Activated naive CD8-positive, alpha-beta T cell treated with anti-CD3 and anti-CD28 coated beads for 36 hours (primary cell): ENCODE measurements at places on chromosomes 3 and 15.

GRCh38 chr3:46299608-46300460, 54.1 kb upstream of the CCR2 start:
- no peak for DNase-seq

GRCh38 chr15:43104426-43104825, 1.4 kb downstream of the UBR1 start:
- DNase-seq: no peak

GRCh38 chr3:66989241-66989640, 8.9 kb upstream of the KBTBD8 start:
- DNase-seq: no peak

DNA sequence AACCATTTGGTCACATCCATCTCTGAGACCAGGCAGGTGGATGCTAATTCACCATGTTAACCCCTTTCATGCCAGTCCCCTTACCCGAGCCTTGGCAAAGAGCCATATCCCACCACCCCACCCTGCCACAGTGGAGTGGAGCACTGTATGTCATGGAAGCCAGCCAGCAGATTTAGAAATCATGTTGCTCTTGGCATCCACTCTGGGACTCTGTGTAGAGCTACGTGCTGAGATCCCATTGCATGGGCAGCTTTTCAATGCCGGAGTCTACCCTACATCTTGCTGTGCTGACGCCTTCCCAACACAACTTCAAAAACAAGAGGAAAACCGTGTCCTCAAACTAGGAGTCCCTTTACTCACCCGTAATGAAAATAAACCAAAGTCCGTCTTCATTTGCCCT, 131.0 kb downstream of the NTRK3 start:
- no peak for DNase-seq

GRCh38 chr3:129892857-129893580, 492 bp downstream of the TMCC1 start:
- peak; percentile 80 for DNase-seq

- no peak for DNase-seq
These were observed 10.9 kb downstream of the KBTBD13 start for GRCh38 chr15:65087411-65087810.

DNA sequence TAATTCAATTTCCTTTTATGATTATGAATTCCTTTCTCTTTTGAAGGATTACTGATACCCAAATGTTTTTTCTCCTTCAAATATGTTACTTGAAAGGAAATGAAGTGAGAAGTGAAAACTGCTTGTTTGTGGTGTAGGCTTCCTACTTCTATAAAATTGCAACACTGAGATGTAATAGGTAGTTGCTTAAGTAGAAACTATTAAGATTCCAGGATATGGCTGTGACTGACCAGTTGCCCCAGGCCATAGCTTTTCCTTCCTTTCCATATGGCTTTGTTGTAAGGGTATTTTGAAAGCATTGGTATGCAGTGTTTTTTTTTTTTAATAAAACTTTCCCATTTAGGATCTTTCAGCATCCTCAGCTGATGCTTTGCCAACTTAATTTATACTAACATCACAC, 28.5 kb downstream of the DNAJC13 start:
- no peak for DNase-seq

- no peak for DNase-seq
These were observed 55.8 kb downstream of the OSBPL10 start for GRCh38 chr3:31925271-31925630.

GRCh38 chr15:66068801-66069200, 184.7 kb downstream of the MEGF11 start:
- DNase-seq: no peak

DNA sequence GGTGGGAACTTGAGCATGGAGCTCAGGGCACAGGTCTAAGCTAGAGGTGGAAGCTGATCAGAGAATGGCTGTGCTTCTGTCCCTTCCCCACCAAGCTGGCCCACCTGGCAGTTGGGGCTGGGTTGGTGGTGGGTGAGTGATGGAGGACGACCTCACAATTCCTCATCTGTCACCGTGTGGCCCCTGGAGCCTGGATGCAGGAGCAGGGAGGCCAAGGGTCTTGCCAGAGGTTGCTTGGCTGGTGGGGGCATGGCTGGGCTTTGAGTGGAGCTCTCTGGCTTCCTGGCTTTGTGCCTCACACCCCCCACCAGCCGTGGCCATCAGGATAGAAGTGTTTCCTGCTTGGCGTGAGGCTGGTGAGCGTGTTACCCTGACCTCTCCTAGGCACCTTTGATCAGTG, 36.0 kb downstream of the FBLN2 start:
- DNase-seq: no peak

DNA sequence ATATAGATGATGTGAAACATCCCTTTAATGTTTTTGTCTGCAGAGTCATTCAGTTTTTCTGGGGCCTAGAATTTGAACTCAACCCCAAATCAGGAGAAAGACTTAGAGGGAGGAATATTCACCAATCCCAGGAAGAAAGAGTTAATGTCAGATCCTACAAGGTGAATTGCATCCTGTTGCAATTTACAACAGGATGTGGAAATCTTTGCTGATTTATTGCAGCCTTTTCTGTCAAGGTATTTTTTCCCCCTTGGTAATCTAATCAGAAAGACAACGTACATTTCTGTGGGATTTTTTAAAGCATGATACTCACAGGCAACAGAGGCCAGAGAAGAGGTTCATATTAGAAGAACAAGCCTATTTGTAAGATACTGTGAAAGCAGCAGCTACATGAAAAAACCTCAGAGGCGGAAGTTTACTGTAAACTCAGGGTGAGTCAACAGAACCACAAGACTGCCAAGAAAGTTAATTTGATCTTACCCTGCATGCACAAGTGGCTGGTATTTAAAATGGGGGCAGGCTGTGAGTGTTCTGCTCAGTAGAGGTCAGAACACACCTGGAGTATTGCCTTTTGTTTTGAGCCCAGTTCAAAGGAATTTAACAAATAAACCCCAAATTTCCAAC, 531.9 kb downstream of the AGBL1 start:
- DNase-seq: no peak

- peak; percentile 55 for DNase-seq
These were observed 65.6 kb upstream of the HEG1 start for GRCh38 chr3:125121246-125122010.

- peak; percentile 52 for DNase-seq
These were observed 3.2 kb downstream of the ZDHHC19 start for GRCh38 chr3:196207833-196208607.

- DNase-seq: no peak
These were observed 514 bp downstream of the MBNL1 start for GRCh38 chr3:152269056-152269830.

DNA sequence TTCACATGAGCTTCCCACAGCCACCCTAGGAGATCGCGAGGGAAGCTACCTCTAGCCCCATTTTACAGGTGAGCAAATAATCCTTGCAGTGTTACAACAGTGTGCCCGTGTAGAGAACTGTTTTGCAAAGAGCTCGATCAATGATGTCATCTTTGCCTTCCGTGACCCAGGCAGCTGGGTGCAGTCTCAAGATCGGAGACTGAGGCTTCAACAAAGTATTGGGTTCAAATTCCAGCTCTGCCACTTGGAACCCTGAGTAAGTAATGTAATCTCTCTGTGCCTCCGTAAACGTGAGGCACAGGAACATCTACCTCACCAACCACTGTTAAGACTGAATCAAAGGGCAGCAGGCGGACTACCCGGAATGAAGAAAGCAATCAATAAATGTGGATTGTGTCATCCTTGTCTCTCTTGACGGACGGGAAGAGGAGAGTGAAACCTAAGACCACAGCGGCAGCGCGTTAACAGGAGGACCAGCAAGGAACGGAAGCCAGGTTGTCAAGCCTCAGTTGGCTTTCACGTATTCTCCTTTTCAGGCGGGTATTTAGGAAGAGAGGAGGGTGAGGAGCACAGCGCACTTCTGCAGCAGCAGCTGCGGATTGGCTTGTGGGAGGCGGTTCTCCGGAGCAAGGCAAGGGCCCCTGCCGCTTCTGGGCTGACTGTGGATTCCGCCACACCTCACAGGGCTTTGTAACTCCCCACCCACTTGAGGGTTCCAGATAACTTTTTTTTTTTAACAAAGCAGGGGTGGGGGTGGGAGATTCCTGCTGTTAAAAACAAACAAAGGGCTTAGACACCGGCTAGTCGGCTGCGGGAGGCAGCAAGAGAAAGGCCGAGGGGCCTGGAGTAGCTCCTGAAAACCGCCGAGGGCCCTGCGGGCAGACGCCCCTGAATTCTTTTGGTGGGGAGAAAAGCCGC, 1.5 kb upstream of the SMAD3 start:
- DNase-seq: no peak

- DNase-seq: no peak
These were observed 218.1 kb downstream of the CLSTN2 start for GRCh38 chr3:140152851-140153639.

DNA sequence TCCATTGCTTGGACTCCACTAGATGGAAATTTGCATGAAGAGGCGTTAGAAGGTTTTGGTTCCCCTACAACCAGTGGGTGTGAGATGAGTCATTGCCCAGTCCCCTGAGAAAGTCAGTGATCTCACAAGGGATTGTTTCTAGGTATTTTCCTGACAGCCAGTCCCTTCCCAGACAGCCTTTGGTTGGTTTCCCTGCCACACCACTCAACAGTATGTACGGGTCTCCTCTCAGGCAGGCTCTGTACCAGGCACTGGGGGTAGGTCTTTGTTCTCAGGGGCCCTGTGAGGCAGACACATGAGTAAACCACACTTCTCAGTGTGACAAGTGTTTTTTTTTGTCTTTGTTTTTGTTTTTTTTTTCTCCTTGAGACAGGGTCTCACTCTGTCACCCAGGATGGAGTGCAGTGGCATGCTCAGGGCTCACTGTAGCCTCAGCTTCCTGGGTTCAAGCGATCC, 4.0 kb downstream of the LAMP3 start:
- DNase-seq: peak; percentile 55

- no peak for DNase-seq
These were observed 197.6 kb downstream of the THSD4 start for GRCh38 chr15:71312731-71313460.

GRCh38 chr3:126474498-126475412, 936 bp downstream of the ZXDC start:
- DNase-seq: peak; percentile 46
